ENCODE measurements at places on chromosomes 16 and 17.

DNA sequence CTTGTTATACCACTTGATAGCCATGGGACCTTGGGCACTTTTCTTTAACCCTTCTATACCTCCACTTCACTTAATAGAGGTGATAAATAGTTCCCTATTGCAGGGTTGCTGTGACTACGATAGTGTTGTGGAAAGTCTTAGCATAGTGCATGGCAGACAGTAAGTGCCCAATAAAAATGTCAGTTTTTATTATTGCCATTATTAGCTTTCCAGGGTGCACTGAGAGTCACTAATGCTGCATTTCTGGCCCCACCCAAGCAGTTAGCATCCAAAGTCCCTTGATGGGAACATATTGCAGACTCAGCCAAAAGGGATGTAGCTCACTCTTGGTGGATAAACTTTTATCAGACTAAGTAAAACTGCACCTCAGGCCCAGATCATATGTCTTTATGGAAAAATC, 41.5 kb upstream of the TEKT3 start:
- DNase-seq: no peak

- DNase-seq: no peak
These were observed at the start of gene NHERF2 for GRCh38 chr16:2026461-2027023. NHERF2 (plus strand) TSS chr16:2026902; CDS start chr16:2027006, 104 bp downstream.

DNA sequence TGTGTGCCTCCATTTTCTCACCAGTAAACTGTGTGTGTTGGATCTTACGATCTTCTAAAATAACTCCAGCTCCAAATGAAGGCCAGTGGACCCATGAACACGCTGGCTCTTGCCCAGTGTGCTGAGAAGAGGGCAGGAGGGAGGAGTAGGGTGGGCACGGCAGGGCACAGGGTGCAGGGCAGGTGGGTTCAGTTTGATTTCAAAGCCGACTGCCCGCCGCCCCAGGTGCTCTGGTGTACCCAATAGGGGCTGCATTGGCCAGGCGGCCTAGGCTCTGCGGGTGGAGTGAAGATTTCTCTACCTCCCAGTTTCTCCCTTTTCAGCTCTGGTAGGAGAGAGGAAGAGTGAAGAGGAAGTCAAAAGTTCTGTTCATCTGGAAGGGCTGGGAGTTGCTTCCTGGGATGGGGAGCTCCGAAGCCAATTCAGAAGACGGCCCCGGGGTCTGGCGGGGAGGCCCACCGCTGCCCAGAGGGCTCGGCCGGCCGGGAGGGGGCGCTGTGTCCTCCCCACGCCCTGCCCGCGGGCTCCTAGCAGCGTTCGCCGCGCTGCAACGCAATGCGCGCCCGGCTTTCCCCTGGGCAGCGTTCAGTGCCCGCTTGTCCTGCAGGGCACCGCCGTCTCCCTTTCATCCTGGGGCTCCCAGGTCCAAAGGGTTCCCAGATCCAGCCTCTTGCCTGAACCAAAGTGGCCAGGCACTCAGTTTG, 1.1 kb upstream of the CRHR1 start:
- peak; percentile 43 for DNase-seq

GRCh38 chr17:75346906-75347305, 57.7 kb upstream of the SLC25A19 start:
- DNase-seq: peak; percentile 33

DNA sequence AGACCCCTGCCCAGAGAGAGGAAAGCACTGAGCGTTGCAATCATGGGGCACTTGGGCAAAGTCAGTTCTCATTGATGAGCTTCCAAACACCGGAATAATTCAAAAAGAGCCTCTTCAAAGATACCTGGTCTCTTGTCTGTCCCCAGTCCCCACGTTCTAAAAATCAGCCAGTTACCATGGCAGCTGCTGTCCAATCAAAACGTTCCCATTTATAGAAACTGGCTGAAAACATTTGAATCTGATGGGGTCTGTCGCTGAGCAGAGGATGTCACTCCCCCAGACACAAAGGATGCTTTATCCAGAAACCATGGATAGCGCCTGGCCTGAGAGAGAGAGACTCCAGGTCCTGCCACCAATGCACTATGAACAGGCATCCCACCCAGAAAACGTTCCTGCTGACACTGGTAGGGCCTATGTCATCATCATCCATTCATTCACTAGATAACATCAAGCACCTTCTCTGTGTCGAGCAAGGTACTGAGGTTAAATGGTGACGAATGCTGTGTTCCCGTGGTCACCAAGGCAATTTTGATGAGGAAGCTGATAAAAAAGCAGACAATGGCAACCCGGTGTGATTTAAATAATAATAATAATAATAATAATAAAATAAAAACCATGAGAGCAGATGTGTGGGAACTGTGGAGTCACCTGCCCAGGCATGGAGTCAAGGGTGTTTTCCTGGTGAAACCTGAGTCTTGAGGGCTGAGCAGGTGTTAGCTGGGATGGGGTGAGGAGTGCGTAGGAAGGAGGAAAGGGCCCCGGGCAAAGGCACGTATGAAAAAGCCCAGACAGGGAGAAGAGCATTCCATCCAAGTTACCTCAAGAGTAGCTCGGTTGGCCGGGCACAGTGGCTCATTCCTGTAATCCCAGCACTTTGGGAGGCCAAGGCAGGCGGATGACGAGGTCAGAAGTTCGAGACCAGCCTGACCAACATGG, 19.0 kb upstream of the CALB2 start:
- DNase-seq: no peak

Data from stimulated activated CD8-positive, alpha-beta memory T cell treated with anti-CD3 and anti-CD28 coated beads, Interleukin-2, amount 100 ng/mL, for 48 hours (primary cell).